Fibroblast of villous mesenchyme (primary cell): ENCODE measurements at places on chromosomes 1 and 21. TPM values are rescaled to one million over a fixed set of nuclear protein-coding genes. Genes with fewer than 3 reads are reported as not detected.

The TDRD5 gene
- total RNA-seq = not detected in 2 replicates

The ATAD3C gene
- total RNA-seq = under 0.01 and 0.32 TPM in 2 replicates

The HSPA6 gene
- under 0.01 TPM in 2 replicates for total RNA-seq

The PGBD5 gene
- not detected in 2 replicates for total RNA-seq

The TCEANC2 gene
- total RNA-seq = 1.9 and 3.0 TPM in 2 replicates

The HSD3B2 gene
- not detected in 2 replicates for total RNA-seq

The FCRL4 gene
- not detected in 2 replicates for total RNA-seq

The AMY1C gene
- total RNA-seq = not detected in 2 replicates

The SPATA45 gene
- total RNA-seq = 0.43 TPM in 1 of 2 replicates, not detected in the other

The AADACL3 gene
- not detected in 2 replicates for total RNA-seq
